D341Med (cell line): ENCODE measurements at places on chromosomes 6 and 20.

DNA sequence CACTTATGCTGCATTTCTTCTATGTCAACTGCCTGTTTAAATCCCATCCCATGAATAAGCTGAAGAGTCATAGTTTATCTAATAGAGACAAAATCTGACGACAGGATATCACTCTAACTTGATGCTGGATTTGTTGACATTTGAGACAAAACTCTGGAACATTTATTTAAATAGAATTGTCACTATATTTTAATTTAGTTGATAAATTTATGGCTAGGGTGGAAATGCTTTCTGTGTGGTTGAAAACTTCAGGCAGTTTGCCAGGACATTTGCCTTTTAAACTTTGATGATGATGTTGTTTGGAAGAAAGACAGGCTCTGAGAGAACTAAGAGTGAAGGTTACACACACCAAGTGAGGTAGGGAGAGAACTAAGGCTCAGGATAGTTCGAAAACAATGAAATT lies 68.1 kb downstream of the GJA1 start:
- DNase-seq = no peak

GRCh38 chr6:139325686-139326085 lies 33.9 kb upstream of the TXLNB start:
- no peak for DNase-seq

DNA sequence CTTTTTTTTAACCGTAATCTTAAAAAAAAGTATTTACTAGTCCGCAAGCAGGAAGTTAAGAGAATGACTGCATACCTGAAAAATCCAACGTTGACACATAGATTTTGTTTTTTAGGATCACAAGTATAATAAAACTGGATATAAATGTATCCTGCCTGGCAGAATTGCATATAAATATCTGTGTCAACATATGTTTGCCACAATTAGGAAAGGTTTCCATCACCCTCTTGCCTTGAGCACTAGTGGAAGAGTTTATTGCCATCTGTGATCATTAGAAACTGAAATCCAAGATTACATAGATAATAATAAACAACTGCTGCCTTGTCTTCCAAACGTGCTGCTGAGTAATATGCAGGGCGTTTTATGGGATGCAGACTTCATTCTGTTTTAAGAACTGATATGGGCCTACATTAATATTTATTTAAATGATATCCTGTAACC lies 27.9 kb downstream of the PLEKHG1 start:
- DNase-seq = no peak

- DNase-seq = no peak
Measured at GRCh38 chr6:10556992-10557391, 35.8 kb downstream of the GCNT2 start.

DNA sequence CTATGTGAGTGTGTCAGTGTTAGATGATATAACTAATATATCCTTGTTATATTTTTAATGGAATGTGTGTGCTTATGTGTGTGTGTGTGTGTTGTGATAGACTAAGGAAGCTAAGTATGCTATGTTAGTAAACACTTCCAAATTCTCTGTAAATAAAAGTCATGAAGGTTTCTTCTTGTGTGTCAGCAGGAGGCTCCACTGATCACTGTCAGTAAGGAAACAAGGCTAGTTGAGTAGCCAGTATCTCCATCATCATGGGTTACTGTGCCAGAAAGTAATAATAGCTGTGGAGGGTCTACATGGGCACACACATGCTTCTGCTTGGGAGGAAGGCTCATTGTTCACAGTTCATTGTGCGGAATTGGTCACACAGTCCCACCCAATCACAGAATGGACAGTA lies 302.8 kb upstream of the RNF217 start:
- no peak for DNase-seq

GRCh38 chr6:161400671-161401070 lies 126.8 kb upstream of the AGPAT4 start:
- DNase-seq = no peak

DNA sequence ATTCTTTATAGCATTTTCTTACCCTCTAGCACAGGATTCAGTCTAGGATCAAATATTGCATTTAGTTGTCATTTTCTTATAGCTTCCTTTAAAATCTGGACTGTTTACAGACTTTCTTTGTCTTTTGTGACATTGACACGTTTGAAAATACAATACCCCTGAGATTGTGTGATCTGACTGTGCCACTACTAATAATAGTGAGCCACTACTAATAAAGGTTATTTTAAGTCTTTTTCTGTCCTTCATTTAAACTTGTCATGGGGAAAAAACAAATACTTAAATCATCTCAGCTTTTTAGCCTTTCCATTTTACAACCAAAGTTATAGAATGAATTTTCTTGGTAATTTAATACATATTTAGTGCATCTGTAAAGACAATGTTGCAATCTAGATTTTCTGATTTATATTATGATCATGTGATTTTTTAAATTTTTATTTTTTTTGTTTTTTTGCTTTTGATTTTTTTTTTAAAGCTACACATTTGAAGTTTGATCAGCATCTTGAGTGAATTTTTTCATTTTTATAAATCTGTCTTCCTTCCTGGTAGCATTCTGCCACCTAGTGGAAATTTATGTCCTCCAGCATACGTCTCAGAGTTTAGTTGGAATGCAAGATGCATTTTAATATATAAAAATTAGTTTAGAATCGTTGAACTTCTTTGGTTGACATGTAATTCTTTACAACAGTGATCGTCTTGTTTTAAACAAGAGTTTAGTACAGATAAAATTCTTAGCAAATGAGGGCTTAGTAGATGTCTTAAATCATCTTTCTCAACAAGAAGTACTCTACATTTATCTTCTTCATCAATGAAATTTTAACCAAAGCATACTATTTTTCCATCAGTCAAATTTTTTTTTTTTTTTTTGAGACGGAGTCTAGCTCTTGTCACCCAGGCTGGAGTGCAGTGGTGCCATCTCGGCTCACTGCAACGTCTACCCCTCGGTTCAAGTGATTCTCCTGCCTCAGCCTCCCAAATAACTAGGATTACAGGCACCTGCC lies 119.4 kb downstream of the NCOA3 start:
- DNase-seq = no peak

GRCh38 chr6:160043784-160044183 lies 74.9 kb downstream of the IGF2R start:
- no peak for DNase-seq

DNA sequence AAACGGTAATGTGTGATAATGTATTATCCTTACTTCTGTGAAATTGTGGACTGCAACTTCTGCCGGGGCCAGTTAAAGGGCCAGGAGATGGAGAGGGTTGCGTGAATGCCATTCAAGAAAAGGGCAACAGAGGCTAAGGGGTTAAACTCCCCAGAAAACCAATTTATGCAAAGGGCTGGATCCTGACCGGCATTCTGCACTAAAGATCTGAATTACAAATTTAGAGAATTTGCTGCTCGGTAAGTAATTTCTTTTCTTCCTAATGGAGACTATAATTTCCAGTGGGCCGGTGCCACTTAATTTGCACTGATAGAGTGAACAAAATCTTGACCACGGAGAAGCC lies 130.1 kb downstream of the BCAS1 start:
- DNase-seq = no peak

DNA sequence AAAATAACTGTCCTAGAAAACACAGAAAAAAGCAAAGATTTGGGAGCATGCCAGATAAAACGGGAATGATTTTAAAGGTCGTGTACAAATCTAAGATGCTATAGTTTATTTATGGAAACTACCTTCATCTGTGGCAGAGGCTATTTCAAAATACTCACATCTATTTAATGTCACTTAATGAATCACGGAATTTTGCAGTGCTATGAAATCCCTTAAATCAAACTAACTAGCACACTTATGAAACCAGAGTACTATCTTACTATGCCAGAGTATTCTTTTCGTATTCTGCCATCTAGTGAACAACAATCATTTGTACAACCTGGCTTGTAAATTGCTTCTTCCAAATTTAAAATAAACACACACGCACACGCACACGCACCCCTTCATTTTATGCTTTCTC lies 77.9 kb upstream of the BMP5 start:
- no peak for DNase-seq

DNA sequence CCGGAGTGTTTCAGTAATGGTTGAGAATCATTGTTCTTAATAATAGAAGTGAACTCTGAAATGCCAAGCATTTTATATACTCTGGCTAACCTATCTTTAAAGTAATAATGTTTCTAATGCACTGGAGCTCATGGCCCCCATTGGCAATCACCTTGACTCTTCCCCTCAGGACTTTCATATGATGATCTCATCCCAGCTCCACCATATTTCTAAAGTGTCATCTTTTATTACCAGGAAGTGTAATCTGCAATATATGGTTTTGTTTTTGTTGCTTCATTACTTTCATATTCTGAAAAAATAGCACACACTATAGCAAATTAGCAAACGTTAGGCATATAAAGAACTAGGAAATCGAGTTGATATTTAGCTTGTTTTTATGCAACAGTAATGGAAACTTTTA lies 60.3 kb downstream of the TULP4 start:
- DNase-seq = no peak
